ENCODE measurements at places on chromosomes 5 and 9.

GRCh38 chr5:157930710-157931109, 71.8 kb upstream of the CLINT1 start:
- DNase-seq: no peak

GRCh38 chr9:16985559-16986348, 115.3 kb upstream of the BNC2 start:
- peak; percentile 87 for DNase-seq

GRCh38 chr9:132288361-132288760, 66.4 kb downstream of the SETX start:
- DNase-seq: peak; percentile 65

- DNase-seq: no peak
These were observed 118.8 kb upstream of the MYO10 start for GRCh38 chr5:17054911-17055310.

- DNase-seq: no peak
These were observed 47.9 kb downstream of the TMEM252 start for GRCh38 chr9:68492806-68493205.

- no peak for DNase-seq
These were observed 18.0 kb downstream of the TRIM7 start for GRCh38 chr5:181186986-181187499.

GRCh38 chr5:69295088-69295754, 37.4 kb downstream of the CCDC125 start:
- DNase-seq: peak; percentile 84

- no peak for DNase-seq
These were observed 1105.8 kb downstream of the CDH18 start for GRCh38 chr5:18882154-18882553.

DNA sequence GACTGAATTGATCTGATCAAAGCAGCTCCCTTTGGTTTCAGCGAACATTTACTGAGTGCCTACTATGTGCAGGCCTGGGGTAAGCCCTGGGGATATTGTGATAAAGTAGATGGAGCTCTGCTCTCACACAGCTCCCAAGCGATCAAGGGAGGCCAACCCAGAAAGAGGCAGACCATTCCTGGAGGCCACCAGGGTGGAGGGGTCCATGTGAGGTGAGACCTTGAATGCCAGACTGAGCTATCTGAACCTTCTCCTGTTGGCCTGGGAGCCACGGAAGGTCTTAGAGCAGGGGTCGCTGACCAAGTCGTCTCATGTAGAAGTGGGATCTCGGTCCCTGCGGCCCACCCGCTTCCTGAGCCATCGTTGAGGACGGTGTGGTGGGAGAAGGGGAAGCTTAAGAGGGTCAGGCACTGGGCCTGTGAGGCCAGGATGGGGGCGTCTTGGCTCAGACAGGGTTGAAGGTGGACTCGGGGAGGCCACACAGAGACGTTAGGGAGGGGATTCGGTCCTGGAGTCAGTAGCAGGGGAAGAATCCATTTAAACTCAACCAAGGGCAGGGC, 62.2 kb upstream of the IL17B start:
- no peak for DNase-seq

DNA sequence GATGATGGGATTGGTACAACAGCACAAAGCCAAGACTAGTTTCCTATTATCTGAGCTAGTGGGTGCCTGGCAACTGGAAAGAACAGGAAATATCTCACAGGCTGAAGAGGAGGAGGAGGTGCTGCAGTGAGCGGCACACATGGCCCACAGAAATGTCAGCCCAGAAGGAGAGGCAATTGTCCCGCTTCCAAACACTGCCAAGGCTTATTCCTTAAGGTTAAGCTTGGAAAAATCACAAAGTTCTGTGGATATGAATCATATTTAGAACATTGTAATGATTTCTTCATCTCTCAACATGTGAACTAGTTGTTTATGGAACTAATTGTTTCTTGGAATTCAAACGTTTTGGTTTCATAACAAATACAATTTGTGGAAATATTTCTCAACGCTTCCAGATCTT, 1019.5 kb upstream of the SEMA6A start:
- DNase-seq: no peak

DNA sequence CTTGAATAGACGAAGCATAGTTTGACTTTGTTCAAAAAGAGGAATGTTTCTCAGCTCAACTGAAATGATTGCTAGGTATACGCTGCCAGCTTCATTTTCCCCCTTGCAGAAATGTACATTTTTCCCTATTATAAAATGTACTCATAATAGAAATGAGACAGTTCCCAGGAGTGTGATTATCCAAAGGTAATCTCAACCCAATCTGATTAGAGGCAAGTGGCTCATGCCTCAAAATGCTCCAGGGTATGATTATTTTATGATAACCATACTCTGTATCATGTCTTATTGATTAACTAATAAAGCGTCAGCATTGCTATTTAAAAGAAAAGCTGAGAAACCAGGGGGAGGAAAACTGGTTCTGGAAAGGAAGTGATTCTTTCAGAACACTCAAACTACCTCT, 54.9 kb upstream of the SMIM15 start:
- DNase-seq: no peak

DNA sequence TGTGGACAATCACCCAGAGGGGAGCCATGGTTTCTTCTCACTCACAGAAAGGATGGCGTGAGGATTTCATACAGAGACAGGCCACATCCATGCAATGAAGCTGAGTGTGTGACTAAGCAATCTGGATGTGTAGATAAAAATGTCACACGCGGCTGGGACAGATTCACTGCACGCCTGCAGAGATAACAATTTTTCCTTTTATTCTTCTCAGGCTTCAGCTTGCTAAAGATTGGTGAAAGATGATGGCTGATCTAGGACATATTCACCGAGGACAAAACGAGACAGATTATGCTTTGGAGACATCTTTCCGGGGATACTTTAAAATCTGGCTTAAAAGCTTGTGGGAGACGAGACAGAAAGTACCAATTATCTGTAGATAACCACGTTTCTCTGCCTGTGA, 313.9 kb upstream of the TRPC7 start:
- no peak for DNase-seq

DNA sequence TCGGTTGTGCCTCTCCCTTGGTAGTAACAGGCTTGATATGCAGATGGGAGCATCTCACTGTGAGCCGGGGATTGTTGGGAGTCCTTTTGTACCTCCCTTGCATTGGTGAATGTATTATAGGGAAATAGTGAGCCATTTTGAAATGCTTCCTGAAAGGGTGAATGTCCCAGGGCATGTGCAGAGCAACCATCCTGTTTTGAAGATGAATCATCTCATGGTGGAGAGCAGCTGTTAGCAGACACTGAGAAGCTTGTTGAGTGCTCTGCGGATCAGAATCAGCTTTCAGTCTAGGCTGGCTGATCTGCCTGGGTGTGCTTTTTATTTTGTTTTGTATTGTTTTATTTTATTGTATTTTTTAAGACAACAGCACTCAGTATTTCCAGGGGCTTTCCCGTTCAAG, 29.7 kb downstream of the SLC36A1 start:
- peak; percentile 13 for DNase-seq

DNA sequence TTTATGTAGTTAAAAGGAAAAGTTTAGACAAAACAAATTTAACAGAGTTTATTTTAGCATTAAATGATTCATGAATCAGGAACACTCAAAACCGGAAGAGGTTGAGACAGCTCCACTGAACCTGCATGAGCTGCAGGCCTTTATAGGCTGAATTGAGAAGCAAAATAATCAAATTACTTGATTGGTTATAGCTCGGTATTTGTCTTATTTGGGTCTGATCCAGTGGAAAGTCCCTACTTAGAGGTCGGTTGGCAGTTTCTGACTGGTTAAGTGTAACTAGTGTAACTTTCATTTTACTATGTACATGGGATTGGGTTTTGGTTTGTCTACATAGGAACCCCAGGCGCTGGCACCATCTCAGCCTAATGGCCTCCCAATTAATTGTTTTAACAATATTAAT, 74.1 kb upstream of the PIK3R1 start:
- DNase-seq: peak; percentile 69

DNA sequence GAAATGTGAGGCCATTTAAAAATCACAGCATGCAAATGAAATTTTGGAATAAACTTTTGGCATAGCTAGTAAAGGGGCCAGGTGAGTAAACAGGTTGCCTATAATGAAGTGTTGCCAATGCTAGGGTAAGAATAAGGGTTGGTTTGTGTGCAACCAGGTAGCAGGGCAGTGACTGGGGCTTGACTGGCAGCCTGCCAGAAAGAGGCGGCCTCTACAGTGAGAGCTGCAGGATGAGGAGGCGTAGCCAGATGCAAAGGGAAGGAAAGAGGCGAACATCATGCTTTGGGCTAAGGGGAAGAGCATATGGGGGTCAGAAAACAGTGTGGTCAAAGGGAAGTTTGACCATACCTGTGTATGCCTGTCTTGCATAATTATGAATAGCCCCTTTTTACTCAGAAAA, 70.6 kb downstream of the MAST4 start:
- DNase-seq: no peak

- peak; percentile 70 for DNase-seq
These were observed 49.6 kb downstream of the ANKRD55 start for GRCh38 chr5:56183506-56183905.

DNA sequence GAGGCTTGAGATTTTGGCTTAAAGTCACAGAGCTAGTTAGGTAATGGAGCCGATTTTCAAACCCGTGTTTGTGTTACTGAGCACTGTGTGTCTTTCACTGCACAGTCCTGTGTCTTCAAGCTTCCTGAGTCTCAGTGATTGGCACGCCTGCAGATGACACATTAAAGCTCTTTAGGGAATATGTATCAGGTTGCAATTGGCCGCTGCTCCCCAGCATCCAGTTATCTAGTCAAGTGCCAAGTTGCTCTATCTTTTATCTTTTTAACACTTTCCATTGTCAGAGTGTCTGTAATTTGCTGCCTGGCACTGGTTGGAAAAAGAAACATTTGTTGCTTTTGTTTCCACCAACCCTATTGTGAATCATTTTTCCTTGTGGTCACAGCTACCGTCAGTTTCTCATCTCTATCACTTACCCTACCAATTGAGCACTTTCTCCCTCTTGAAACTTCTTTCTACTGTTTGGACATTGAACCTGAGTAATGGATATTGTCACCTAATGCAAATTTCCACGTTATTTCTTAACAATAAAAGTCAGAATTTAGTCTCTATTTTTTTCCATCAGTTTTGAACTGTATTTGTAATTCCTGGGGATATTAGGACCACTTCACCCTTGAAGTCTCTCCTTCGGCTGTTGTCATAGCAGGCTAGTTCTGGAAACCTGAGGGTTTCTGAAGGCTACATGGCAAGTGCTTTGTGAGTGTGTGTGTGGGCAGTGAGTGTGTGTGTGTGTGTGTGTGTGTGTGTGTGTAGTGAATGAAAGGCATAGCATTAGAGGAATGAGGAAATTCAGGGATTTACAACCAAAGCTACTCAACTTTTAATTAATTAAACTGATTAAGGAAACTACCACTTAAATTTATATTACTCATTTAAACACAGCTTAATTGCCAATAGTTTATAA, 274.3 kb downstream of the ISL1 start:
- no peak for DNase-seq

DNA sequence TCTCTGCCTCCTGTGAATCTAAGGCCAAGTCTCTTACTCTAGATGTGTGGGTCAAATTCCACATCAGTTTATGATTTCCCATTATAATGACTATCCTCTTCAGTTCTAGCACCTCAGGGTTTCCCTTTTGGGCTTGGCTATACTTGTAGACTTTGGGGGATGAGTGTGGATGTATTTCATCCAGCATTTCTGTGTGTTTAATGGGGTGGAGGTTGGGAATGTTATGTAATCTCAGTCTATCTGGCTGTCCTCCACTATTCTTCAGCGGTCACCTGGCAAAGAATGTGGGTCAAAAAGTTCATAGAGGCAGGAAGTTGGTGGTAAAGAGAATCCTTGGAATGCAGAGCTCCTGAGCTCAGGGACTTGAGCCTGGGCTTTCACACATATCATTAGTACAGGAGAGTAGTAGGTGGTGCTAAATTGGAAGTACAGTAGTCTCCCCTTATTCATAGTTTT, 64.9 kb downstream of the CFAP95 start:
- peak; percentile 95 for DNase-seq

DNA sequence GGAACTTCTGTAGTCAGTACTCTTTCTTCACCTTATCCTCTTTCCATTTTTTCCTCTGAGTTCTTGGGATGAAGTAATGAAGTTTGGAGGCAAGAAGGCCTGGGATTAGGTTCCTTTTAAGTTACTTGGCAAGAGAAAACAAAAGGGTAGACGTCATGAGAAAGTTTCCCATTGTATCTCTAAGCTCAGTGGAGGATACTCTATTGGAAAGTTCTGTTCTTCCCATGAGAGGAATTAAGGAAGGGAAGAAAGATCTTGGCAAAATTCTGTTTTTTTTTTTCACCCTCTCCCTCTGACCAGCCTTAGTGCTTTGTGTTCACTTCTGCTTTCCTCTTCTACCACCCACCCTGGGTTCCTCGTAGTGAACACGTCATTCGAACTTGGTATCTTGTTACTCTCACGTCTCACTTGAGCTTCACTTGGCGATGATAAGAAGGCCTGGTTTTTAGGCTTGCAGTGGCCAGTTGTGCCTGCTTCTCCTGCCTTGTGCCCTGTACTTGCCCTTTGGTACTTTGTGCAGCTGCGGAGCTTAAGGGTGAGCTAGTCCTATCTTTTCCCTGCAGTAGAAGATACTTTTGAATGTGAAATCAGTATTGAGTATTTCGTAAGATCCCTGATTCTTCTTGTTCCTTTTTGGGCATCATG, 67.0 kb downstream of the ARHGAP26 start:
- no peak for DNase-seq

DNA sequence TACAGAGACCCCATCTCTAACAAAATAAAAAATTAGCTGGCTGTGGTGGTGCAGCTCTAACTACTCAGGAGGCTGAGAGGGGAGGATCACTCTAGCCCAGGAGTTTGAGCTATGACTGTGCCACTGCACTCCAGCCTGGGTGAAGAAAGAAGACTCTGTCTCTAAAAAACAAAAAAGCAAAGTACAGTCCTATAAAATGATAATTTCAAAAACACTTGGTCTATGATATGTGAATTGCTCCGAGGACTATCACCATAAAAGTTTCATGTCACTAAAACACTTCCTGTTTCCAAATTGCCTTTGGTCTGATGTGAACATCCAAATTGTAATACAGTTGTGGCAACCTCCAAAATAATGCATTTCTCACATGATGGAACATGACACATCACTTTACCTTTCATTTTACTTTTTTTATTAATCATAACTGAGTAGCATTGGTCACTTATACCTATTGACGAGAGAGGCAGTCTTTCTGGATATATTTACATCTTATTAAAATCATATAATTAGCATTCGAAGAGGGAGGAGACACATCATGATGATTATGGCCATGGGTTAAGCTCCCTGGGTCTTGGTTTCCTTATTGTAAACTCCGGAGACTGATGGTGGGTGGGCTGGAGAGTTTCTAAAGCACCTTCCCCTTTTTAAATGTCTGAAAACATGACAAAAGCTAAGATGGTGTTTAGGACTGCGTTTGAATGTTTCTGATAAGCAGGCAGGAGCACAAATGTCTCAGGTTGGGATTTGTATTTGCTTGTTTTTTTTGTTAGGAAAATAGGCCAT, 25.8 kb upstream of the CD180 start:
- no peak for DNase-seq

DNA sequence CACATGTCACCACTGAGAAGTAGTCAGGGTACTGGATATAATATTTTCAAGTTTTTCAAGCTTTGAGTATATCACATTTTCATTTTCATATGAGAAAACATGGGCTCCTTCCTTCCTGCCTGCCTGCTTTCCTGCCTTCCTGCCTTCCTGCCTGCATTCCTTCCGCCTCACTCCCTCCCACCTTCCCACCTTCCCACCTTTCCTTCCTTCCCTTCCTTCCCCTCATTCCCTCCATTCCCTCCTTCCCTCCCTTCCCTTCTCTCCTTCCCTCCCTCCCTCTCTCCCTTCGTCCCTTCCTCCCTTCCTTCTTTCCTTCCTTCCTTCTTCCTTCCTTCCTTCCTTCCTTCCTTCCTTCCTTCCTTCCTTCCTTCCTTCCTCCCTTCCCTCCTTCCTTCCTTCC, 175.3 kb downstream of the HMHB1 start:
- DNase-seq: no peak
